ENCODE measurements at places on chromosomes 16 and 17. TPM values are rescaled to one million over a fixed set of nuclear protein-coding genes. Genes with fewer than 3 reads are reported as not detected.
A peak's percentile ranks its signal among the peaks of the same experiment; 100 is the strongest.

Gene ARHGAP44
- total RNA-seq: 0.50 TPM

Gene TPPP3
- total RNA-seq: not detected

DNA sequence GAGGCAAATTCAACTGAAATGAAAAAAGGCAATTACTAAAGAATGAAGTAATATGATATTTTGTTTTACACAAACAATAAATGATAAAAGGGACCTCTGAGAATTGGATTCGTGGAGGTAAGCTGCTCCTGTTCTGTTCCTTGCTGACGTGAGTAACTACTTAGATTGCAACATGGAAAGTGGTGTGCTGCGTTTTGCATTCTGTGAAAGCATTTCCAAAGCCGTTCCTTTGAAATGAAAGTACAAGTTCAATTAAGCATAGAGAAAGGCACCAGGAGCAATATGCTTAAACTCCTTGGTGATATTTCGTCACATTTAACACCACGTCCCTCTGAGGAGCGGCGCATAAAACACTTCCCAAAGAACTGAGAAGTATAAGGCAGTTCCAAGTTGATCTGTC is 381.7 kb downstream of the UTP18 start:
- no peaks in the 10 kb centered on the region for H3K36me3 ChIP-seq
- H3K4me3 ChIP-seq: no peak overlapping the region
- H3K27ac ChIP-seq: no peak overlapping the region
- H3K4me1 ChIP-seq: no peaks in the 10 kb centered on the region
- peaks cover 14% of the 10 kb centered on the region for H3K27me3 ChIP-seq

Gene AIPL1
- not detected for total RNA-seq

Gene CUEDC1
- total RNA-seq: 0.40 TPM

Gene UTS2R
- total RNA-seq: not detected

GRCh38 chr16:84502075-84502474 is 2.4 kb downstream of the MEAK7 start:
- no peak overlapping the region for H3K4me3 ChIP-seq
- no peak for DNase-seq
- no peak overlapping the region for H3K27ac ChIP-seq
- H3K36me3 ChIP-seq: peaks cover 12% of the 10 kb centered on the region
- no peaks in the 10 kb centered on the region for H3K27me3 ChIP-seq

Gene GRIN2C
- total RNA-seq: not detected

DNA sequence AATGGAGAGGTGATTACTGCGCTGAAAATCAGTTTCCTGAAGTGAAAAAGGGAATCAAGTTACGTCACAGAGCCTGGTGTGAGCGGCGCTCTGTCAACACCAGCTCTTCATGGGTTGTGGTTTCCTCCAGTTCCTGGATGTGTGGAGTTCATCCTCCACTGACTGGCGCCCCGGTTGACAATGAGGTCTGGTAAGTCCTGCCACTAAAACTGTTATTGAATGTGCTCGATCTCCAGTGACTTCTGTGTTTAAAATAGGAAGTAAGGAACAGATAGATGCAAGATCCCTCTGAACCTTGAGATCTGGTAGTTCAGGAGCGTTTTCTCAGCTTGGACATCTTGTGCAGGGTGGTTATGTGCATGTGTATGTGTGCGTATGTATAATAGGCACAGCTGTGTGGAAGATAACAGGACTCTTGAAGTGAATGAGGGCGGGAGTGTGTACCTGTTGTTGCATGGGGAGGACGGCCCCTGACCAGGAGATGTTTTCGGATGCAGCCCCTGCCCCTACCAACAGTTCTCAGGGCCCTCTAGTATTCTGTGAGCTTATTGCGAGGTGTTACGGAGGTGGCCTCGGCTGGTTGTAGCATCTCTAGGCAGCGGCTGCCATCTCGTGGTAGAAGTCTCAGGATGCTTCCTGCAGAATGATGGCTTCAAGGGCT is 22.0 kb upstream of the GOT2 start:
- no peaks in the 10 kb centered on the region for H3K36me3 ChIP-seq
- DNase-seq: peak; percentile 91
- H3K4me1 ChIP-seq: peaks cover 8% of the 10 kb centered on the region
- peak overlapping the region; percentile 57 for H3K27ac ChIP-seq
- no peaks in the 10 kb centered on the region for H3K27me3 ChIP-seq

DNA sequence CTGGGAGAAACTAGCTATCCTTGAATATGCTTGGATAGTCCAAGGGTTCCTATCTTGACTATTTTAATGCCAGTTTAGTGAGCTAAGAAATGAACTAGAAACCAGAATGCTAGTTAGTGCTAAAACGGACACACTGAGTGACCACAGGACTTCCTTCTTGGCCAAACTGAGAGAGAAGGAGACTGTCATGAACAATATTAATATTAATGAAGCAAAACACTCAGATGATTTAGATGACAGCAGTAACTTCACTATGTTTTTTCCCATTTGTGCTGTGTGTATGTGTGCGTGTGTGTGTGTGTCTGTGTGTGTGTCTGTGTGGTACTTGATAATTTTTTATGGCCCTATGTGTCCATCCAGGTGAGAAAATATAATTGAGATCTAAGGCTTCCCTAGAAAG is 2.2 kb upstream of the ATXN1L start:
- no peak overlapping the region for H3K4me3 ChIP-seq
- H3K4me1 ChIP-seq: peaks cover 35% of the 10 kb centered on the region
- peaks cover 7% of the 10 kb centered on the region for H3K36me3 ChIP-seq
- no peaks in the 10 kb centered on the region for H3K27me3 ChIP-seq

GRCh38 chr17:9001559-9001958 is 19.8 kb upstream of the NTN1 start:
- DNase-seq: no peak
- H3K36me3 ChIP-seq: no peaks in the 10 kb centered on the region
- no peak overlapping the region for H3K27ac ChIP-seq
- H3K27me3 ChIP-seq: peaks cover 49% of the 10 kb centered on the region
- peaks cover 12% of the 10 kb centered on the region for H3K4me1 ChIP-seq

GRCh38 chr16:24717411-24717810 is 12.0 kb upstream of the TNRC6A start:
- peaks cover 7% of the 10 kb centered on the region for H3K4me1 ChIP-seq
- peaks cover 8% of the 10 kb centered on the region for H3K27me3 ChIP-seq

GRCh38 chr17:3602499-3602898 is 6.7 kb downstream of the TRPV1 start:
- H3K36me3 ChIP-seq: peaks cover 3% of the 10 kb centered on the region
- no peak overlapping the region for H3K4me3 ChIP-seq
- peak; percentile 40 for DNase-seq
- H3K4me1 ChIP-seq: no peaks in the 10 kb centered on the region

GRCh38 chr17:37527249-37527851 is 37.7 kb downstream of the DUSP14 start:
- peaks cover 7% of the 10 kb centered on the region for H3K4me1 ChIP-seq

Gene ITGB3
- not detected for total RNA-seq

GRCh38 chr16:73339821-73340220 is 291.9 kb upstream of the ZFHX3 start:
- no peak for DNase-seq
- H3K27ac ChIP-seq: no peak overlapping the region

DNA sequence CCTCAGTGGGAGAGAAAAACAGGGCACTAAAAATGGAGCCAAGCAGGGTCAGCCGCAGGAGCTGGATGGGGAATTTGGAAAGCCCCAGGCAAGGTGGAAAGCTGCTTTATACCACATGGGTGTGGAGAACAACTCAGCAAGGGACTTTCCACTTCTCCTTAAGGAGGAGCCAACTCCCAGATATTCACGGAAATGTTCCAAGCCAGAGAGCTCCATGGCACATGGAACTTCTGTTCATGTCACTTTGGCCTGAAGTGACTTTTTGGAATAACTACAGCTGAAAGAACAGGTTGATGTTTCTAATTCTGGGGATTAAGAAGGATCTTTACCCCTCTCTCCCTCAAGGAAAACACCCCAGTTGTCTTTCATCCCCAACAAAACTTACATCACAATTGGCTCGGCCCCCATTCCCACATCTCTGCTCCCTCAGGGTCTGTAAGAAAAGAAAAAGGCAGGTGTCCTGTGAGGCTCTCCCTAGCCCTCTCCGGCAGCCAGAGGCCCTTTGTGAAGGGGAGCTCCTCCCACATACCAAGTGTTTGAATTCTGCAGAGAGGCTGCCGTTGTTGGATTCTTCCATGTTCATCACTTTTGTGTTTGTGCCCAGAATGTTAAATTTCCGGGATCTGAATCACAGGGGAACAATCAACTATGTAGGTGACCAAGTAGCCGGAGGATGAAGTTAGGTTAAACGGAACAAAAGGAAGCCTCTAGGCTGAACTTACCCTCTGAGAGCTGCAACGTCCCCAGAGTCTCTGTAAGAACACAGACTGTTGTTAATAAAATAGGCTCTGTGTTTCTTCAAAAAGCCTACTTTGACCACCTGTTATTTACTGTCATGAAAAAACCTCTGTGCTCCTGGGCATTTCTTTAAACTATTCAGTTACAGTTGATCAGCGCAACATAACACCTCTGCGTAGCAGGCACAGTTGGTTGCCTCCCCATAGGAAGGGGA is 41.0 kb downstream of the STAT5A start:
- H3K27ac ChIP-seq: peak overlapping the region; percentile 63
- no peaks in the 10 kb centered on the region for H3K27me3 ChIP-seq
- H3K4me1 ChIP-seq: peaks cover 19% of the 10 kb centered on the region
- H3K36me3 ChIP-seq: peaks cover 67% of the 10 kb centered on the region
- H3K4me3 ChIP-seq: no peak overlapping the region

Gene DRC3
- total RNA-seq: 0.25 TPM

All from activated CD8-positive, alpha-beta T cell treated with anti-CD3 and anti-CD28 coated beads for 36 hours (primary cell).